ENCODE measurements at places on chromosomes 11 and 22.

DNA sequence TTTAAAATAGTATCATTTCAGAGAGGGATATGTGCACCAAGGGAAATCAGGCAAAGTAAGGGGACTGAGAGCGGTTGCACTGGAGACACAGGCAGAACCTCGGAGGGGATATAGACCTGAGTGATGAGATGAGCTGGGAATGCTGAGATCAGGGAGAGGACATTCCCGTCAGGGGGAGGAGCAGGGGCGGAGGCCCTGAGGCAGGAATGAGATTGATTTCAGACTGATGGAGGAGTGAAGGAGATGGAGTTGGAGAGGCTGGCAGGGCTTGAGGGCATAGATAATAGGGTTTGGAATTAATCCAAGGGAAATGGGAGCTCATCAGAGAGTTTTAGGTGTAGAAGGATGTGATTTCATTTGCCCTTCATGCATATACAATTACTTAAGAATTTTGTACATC, 13.2 kb downstream of the CD6 start:
- DNase-seq = peak; percentile 14

DNA sequence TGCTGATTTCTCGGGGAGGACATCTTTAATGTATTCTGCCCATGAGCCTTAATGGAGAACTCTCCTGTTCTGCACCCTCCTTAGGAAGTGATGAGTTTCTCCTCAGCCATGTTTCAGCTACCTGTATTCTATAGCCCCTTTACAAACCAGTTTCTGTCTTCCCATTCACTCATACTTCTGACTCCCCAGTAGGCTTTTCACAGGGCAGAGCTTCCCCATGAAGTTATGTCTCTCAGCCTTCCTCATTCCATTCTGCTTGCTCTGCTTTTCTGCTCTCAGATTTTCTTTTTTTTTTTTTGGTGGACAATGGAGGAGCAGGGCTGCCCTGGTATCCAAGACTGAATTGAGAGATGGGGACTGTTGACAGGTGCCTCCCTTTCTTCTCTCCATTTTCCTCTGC, 4.3 kb upstream of the OR52R1 start:
- DNase-seq = no peak

GRCh38 chr11:67320011-67320410, 16.7 kb downstream of the SSH3 start:
- no peak for DNase-seq

- no peak for DNase-seq
These were observed 169.1 kb upstream of the B3GAT1 start for GRCh38 chr11:134581121-134581626.

- peak; percentile 86 for DNase-seq
These were observed 37.6 kb downstream of the LIF start for GRCh38 chr22:30208631-30209603.

DNA sequence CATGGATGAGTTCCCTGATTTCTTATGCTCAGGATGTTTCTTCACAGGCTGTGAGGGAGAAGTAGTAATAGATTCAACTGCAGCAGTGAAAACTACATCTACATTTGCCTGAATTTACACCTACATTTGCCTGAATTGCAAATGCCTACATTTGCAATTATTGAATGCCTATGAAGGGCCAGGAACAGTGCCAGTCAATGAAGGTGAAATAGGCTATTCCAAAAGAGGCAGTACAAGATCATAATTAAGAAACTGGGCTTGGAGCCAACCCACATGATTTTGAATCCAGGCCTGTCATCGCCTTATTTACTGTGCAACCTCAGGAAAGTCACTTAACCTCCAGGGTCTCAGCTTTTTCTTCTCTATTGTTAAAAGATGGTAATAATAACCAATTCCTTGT, 1353.3 kb downstream of the FAM181B start:
- DNase-seq = no peak

DNA sequence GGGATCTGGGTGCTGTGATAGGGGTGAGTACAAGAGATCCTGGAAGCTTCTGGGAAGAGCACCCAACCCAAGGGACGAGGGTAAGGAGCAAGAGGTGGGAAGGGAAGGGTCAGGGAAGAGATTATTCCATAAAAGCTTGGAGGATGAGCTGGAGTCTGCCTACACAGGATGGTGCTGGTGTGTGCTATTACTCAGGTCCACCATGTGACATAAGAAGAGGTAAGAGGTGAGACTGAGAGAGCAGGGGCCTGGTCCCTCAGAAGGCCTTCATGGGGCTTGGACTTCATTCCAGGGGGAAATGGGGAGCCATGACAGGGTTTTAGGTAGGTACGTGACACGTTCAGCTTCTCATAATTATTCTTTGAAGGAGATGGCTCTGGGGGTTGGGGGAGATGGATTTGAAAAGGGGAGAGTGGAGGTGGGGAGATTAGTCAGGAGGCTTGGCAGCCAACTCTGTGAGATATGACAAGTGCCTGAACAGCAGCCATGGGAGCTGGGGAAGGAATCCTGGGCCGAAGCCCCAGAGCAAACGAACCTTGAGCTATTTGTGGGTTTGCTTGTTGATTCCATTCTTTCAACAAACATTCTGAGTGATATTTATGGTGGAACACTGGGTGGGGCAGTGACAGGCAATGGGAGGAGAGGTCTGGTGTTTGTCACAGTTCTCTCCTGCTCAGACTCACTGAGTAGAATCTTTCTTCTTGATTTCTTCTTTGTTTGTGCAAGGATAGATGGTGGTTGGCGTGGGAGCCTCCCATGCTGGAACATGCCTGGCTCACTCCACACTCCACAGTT, 11.2 kb upstream of the NCAM1 start:
- no peak for DNase-seq

DNA sequence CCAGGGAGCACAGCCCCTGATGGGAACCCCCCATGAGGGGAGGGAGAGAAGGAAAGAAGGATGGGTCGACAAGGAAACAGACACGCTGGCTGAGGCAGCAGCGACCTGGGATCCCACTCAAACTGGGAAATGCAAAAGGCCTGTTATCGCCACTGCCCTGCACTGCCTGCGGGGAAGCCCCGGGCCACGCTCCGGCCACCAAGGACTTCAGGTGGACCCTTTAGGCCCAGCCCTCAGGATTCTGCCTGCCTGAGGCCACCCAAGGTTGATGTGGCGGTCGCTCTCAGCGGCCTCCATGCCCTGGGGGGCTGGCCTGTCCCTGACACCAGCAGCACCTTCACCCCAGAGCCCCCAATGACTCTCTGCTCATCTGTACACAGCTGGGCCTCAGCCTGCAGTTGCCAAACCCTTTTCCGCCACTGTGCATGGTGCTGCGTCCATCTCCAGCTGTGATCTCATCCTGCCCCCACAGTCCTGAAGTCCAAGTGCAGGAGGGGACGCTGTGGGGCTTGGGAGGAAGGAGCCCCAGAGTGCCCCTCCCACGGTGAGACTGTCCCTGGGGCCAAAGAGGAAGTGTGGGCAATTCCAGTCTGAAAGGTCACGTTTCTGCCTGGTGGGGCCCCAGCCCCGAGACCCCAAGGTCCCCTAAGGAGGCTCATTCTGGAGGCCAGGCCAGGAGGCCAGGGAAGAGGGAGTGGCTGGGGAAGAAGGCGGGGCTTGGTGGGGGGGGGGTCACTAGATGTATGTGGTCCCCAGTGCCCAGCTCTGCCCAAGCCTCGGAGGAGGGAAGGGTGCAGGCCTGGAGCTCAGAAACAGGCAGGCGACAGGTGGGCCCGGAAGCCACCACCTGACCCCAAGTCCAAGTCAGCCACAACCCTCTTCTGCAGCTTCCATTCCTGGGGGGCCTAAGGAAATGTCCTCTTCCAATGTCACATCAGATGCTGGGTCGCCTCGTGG, 31.6 kb downstream of the OSBPL5 start:
- DNase-seq = no peak

DNA sequence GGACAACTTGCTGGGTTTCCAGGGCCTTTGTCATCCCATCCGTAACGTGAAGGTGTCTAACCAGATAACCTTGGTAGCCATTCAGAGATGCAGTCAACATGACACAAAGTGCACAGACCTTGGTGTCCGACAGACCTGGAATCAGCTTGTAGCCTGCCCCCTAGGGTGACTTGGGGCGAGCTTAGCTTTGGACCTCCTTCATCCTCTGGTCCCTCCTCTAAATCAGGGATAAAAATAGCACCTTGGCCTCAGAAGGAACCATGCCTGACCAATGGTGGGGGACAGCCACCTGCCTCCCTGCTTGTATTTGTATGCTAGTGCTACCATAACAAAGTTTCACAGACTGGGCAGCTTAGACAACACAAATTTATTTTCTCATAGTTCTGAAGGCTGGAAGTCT, 3.7 kb downstream of the SNRPD3 start:
- DNase-seq = no peak

DNA sequence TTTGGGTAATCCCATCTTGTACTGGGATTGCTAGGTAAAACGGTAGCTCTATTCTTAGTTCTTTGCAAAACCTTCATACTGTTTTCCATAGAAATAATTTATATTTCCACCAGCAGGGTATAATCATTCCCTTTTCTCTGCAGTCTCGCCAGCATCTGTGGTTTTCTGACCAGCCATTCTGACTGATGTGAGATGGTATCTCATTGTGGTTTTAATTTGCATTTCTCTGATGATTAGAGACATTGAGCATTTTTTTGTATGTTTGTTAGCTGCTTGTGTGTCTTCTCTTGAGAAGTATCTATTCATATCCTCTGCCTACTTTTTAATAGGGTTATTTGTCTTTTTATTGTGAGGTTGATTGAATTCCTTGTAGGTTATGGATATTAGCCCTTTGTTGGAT, 220.9 kb downstream of the PGR start:
- DNase-seq = peak; percentile 68

DNA sequence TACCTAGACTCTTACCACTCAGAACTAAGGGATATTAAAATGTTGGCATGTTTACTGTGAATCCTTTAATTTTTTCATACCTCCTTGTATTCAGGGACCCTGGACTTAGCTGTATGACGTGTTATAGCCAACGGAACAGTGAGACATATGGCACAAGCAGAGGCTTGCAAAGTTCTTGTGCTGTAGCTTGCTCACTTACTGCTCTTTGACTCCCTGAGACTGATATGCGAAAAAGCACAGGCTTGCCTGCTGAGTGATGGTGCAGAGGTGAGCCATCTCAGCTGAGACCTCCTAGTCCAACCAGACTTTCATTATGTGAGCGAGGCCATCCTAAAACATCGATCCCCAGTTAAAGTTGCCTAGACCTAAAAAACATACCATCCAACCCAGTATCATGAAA, 811.0 kb downstream of the METTL15 start:
- DNase-seq = no peak

DNA sequence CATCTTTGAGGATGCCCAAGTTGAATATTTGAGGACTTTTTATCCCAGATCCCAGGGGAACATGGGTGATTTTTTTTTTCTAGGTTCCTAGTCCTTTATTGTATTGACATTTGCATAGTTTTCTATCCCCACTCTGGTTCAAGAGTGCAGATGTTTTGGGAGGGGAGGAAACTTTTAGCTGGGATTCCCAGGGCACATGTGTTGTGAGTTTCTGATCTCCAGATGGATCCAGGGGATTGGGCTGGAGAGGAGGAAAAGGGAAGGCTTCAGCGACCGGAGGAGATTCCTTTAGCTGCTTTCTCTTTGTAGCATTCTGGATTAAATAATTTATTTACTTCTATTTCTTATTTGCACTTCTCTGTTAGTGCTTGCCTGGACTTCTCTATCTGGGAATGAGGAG, 14.7 kb upstream of the SORL1-AS1 start:
- no peak for DNase-seq

DNA sequence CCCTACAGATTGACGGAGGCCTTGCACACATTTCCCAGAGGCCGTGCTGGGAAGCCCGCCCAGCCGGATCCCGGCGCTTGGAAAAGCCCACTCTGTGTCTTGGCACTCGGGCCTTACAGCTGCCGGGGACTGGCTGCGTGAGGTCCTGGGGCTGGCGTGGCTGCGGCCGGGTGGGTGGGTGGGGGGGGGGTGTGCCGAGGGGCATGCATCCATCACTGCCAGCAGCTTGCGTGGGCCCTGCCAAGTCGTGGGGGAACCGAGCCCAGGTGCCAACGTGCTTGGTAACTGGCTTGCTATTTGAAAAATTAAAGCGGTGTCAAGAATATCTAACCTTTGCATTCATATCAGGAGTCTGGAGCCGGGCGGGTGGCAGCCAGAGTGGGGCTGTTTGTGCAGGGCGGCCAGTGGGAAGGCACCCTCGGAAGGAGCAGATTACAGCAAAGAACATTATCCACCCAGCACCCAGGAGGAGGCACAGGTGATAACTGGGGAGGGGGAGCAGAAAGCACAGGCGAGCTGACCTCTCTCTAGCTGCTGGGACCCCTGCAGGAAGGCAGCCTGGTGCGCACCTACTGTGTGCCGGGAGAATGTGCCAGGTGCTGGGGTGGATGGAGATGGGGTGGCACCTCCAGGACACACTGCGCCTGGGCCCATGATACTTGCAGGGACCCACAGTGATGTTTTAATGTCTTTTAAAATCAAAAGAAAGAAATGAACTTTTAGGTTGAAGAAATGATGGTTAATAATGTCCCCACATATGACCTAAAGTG, 28.5 kb upstream of the SMIM38 start:
- DNase-seq = no peak

GRCh38 chr11:93536101-93536861, 6.9 kb downstream of the SMCO4 start:
- DNase-seq = no peak

GRCh38 chr11:38019072-38019775, 1421.2 kb upstream of the RAG2 start:
- DNase-seq = peak; percentile 56

DNA sequence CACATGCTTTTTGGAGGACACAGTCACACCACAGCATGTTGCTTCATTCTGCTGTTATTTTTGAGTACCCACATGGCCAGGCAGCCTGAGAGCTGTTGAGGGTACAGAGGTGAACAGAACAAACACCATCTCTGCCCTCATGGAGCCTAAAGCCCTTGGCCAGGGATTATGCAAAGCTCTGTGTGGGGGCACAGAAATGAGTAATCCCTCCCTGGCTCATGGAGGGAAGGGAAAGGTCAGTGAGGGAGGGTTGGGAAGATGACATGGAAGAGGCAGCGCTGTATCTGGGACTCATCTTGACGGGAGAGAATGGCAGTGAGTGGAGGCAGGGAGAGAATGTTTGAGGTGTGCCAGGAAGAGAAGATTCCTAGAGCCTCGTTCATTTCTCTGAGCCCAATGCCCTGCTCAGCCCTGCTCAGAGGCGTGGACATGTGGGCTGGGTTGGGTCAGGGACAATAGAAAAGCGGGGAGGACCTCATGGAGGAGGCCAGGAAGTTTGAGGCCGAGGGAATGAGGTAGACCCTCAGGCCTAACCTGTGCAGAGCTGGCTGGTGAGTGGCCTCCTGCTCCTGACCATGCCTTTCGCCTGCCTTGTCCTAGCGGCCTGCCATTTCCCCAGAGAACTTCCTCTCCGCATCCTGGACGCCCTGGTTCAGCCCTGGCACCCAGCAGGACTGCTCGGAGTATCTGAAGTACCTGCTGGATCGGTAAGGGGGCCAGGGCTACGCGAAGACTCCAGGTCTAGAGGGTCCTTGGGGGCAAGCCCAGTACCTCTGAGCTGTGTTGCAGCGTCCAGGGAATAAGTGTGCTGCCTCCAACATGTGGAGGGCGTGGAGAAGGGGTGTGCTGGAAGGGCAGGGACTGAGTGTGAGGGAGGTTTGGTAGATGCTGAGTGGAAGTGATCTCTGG, 19.8 kb downstream of the USP35 start:
- peak; percentile 25 for DNase-seq

DNA sequence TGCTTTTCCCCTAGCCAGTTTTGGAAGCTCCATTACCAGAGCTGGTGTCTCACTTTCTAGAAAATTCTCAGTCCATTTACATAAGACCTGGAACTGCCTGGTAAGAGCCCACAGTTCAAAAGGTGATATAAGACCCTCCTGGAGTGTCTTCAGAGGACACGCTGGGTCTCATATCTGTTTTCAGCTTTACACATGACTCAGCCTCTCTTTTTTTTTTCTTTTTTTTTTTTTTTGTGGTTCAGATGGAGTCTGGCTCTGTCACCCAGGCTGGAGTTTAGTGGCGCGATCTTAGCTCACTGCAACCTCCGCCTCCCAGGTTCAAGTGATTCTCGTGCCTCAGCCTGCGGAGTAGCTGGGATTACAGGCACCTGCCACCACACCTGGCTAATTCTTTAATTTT, 30.7 kb downstream of the WEE1 start:
- no peak for DNase-seq
